Right lung (tissue), 10 donors: ENCODE measurements at places on chromosomes 1 and 21. TPM values are rescaled to one million over a fixed set of nuclear protein-coding genes. Genes with fewer than 3 reads are reported as not detected.

DNA sequence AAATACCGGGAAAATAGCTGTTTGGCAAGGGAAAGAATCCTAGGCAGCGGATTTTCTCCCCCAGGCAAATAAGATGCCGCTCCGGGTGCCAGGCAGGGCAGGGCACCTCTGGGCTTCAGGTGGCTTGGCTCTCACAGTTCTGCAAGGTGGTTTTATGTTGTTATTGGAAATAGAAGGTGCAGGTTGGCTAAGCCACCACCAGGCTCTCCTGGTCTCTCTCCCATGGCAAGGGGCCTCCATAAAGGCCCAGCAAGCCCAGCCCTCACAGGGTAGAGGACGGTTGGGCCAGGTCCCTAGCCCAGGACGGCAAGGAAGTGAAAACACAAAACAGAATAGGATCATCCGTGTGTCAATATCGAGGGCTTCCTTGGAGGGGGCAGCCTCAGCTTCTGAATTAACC, 37.6 kb upstream of the GPR153 start:
- DNase-seq, result no peak

DNA sequence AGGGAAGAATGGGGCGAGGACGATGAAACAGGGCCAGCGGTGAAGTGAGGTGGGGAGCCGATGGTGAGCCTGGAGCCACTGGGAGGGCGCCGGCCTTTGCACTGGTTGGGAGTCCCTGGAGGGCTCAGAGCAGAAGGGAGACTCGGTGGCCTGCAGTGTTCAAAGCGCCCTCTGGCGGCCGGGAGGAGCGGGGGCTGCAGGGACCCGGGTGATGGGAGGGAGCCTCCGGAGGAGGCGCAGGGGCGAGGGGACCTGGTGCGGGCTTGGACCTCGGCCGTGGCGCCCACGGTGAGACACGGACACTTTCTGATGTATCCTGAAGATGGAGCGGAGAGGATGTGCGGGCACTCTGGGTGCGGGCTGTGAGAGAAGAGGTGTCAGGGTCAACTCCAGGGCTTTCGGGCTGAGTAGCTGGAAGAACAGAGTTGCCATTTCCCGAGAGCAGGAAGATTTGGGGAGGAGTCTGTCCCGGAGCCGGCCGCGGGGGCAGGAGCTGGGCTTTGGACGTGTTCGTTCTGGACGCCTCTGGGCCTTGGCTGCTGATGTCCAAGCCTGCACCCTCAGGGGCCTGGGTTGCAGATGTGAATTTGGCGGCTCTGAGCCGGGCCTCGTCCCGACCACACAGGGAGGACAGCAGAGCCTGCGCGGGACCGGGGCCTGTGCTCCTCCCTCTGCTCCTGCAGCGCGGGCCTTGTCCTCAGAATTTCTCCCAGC, 29.7 kb downstream of the HEYL start:
- no peak for DNase-seq

- DNase-seq, result no peak
Observed at GRCh38 chr1:207861442-207862177, 49.3 kb downstream of the CD34 start.

- no peak for DNase-seq
Observed at GRCh38 chr21:37257511-37257966, 9.6 kb downstream of the VPS26C start.

Gene OR10J5
- not detected for polyA plus RNA-seq

- DNase-seq, result no peak
Observed at GRCh38 chr1:93029317-93029716, 49.8 kb upstream of the MTF2 start.
